ENCODE measurements at places on chromosomes 6 and 20. TPM values are rescaled to one million over a fixed set of nuclear protein-coding genes. Genes with fewer than 3 reads are reported as not detected.

GRCh38 chr20:4794846-4795245 is 73.1 kb downstream of the PRND start:
- no peak for ATAC-seq

DNA sequence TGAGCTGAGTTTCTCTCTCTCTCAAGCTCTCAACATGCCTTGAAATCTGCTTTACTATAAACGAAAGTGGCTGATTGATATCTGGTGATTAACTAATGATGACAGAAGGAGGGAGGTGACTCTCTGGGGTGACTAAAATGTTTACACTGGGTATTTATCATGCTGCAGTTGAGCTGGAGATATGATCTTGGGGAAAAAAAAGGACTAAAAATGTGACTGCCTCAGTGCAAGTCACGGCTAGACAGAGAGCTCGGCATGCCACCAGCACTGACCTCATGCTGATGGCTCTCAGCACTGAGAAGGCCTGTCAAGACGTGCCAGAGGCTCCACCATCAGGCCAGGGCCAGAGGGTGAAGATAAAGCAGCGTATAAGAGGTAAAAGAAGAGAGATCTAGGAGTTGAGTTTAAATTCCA is 103.1 kb upstream of the SPACA1 start:
- peak; percentile 78 for ATAC-seq

DNA sequence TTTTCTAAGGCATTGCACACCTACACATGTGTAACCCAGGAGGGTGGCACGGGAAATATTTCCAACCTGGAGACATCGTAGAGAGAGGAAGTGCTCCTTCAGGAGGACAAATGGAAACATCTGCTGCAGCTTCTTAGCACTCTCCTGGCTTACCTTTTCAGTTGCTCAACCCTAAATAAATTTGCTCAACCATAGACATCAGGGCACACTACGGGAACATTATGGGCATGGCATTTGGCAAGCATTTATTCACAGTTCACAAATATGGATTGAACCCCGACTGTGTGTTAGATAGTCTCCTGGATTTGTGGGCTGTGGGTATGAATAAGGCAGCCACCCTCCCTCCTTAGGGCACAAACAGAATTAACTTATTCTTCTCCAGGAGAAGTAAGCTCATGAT is 118.7 kb downstream of the SOX4 start:
- no peak for ATAC-seq

GRCh38 chr6:47187893-47188587 is 121.7 kb downstream of the TNFRSF21 start:
- ATAC-seq: no peak

Gene SMIM28
- total RNA-seq: not detected

Gene PNPLA1
- not detected for total RNA-seq

DNA sequence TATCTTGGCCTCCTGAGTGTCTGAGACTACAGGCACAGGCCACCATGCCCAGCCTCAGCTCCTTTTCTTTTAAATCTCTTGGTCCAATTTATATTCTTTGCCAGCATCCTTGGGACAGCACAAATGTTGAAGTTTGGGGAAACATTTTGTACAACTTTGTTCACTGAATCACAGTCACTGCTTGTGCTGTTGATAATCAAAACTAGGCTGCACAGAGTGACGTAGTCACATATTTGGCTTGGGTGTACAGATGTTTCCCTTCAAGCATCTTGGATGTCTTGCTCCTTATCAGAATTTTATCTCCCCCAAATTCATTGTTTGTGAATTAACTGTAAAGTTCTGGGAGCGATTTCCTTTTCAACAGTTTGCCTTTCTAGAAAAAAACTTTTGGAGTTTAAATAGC is 17.9 kb downstream of the CARMIL1 start:
- ATAC-seq: no peak

DNA sequence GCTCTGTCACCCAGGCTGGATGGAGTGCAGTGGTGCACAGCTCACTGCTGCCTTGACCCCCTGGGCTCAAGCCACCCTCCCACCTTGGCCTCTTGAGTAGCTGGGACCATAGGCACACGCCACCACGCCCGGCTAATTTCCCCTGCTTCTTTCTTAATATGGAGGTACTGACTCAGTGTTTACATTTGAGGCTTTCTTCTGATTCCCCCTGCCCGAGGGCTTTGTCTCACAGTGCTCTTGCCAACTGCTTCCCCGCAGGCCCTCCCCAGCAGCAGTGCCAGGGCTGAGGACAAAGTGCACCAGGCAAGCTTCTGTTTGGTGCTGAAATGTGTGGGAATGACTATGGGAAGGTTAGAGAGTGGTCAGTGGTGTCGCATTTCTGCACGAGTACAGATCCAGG is 34.8 kb downstream of the NR2E1 start:
- ATAC-seq: peak; percentile 78

Gene GSTA2
- total RNA-seq: not detected

GRCh38 chr6:135185483-135185882 is 4.4 kb downstream of the MYB start:
- ATAC-seq: no peak

DNA sequence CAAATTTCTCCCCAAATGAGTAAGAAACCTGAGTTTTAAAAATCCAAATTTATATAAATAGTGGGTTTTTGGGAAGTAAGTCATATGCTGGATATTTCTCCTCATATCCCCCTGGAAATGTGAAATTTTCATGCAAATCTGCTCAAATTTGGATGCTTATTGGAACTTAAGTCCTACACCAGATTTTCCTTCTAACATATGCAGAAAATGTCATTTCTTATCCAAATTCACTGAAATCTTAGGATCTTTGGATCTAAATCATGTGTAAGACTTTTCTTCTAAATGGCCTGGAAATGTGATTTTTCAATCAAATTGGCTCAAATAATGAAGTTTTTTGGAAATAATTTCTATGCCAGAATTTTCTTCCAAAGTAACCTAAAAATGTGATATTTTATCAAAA is 33.0 kb downstream of the ZNF133 start:
- no peak for ATAC-seq

Gene CD109
- 15.6 TPM for total RNA-seq

- ATAC-seq: no peak
These were observed 46.4 kb downstream of the CD109 start for GRCh38 chr6:73742433-73742832.

DNA sequence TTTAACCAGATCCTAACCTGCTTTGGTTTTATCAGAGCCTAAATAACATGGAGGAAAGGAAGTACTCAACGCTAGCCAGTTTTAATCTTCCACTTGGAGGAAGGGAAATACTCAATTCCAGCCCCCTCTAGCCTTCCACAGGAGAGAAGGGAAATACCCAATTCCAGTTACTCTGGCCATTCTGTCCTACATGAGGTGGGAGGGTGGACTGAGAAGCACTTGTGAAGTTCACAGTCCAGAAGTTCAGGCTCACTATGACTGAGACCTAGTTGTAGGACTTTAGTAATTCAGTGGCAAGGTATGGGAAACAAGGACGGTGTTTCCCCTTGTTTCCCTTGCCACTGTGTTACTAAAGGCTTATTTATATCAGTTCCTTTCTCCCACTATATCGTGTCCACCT is 672.0 kb downstream of the RFPL4B start:
- ATAC-seq: no peak

GRCh38 chr6:7142918-7143475 is 35.2 kb downstream of the RREB1 start:
- ATAC-seq: no peak

DNA sequence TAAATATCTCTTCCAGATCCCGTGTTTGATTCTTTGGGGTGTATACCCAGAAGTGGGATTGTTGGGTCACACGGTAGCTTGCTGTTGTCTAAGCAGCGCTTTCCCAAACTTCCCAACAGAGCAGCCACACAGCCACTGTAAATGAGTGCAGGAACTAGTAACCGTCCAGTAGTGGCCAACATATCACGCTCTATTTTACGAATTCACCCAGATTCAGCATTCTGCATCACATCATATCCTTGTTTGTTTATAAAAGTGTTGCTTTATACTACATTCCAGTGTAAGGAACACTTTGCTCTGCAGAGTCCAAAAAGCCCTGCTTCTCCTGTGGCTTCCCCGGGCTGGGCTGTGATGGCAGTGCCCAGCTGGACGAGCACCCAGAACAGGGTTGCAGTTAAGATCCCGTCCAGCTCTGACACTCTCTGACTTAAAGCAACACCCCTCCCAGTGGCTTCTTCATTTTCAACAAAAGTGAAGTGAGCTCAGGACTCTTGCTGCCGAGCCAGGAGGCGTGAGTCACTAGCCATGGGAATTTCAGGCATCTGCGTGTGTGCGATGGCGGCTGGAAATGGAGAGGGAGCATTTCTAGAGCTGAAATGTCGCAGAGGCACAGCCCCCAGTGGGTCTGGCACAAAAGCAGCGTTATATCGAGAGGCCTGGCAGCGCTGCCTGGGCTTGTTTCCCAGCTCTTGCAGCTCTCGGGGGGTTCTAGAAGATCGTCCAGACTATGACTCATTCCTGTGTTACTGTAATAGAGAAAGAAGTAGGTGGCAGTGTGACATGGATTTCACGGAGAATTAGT is 216.3 kb upstream of the ECI2 start:
- ATAC-seq: peak; percentile 85

DNA sequence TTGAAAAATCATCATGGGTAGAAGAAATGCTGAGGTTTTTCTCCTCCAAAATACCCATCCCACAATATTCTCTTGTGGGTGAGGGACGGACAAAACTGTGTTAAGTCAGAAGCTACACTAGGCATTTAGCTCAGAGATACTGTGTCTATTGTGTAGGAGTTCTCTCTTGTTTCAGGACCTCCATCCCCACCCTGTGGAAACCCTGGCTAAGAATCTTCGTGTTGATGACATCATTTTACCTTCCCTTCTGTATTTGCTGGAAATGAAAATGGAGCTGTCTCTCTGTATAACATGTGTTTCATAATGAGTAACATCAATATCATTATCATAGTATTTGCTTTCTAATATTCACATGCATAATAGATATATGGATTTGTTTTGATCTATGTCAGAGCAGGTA is 1193.0 kb upstream of the CITED2 start:
- peak; percentile 85 for ATAC-seq

DNA sequence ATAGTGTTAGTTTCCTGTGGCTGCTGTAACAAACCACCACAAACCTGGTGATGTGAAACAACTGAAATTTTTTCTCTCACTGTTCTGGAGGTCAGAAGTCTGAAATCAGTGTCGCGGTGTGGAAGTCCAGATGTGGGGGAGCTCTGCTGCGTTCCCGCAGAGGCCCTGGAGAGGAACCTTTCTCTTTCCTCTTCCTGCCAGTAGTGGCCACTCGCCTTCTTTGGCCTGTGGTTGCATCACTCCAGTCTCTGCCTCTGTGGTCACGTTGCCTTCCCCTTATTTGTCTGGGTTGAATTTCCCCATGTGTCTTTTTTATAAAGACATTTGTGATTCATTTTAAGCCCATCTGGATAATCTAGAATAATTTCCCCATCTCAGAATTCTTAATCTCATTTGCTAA is 295.5 kb upstream of the FLRT3 start:
- ATAC-seq: no peak

Gene HLA-DQB1
- 0.77 TPM for total RNA-seq

DNA sequence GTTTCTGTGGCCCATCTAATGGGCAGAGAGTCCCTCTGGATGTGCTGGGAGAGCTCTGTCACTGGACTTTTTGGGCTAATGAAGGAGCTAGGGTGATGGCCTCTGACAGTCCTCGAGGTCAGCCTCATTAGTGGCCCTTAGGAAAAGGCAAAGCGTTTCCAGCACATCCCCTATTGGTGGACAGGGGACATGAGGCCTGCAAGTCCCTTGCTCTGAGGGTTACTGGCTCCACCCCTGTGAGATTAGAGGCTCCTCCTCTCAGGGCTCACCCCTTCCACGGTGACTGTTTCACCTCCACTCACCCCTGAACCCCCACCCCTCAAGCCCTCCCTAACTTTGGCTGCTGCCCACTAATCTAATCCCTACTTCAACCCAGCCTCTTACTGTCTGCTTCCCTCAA is 12.8 kb upstream of the FANCE start:
- no peak for ATAC-seq

GRCh38 chr6:45388328-45388727 is 10.6 kb upstream of the SUPT3H start:
- ATAC-seq: no peak

DNA sequence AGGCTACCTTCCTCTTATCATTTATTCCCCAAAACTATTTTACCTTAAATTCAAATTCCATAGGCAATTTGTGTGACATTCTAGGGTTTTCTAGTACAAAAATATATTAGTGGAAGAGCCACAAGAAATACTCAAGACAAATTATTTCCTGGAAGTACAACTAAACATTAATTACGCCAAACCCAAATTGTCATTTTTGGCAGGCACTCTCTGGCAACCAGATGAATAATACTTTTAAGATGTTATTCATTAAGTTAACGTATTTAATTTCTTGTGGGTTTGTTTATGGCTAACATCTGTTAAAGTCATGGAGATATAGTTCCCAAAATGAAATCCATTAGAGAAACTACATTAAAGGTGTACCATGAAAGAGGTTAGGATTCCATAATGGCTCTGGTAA is 40.5 kb downstream of the HMGN3 start:
- no peak for ATAC-seq

GRCh38 chr20:43948455-43948854 is 33.8 kb downstream of the TOX2 start:
- peak; percentile 35 for ATAC-seq

Gene CFB
- 7.4 TPM for total RNA-seq

DNA sequence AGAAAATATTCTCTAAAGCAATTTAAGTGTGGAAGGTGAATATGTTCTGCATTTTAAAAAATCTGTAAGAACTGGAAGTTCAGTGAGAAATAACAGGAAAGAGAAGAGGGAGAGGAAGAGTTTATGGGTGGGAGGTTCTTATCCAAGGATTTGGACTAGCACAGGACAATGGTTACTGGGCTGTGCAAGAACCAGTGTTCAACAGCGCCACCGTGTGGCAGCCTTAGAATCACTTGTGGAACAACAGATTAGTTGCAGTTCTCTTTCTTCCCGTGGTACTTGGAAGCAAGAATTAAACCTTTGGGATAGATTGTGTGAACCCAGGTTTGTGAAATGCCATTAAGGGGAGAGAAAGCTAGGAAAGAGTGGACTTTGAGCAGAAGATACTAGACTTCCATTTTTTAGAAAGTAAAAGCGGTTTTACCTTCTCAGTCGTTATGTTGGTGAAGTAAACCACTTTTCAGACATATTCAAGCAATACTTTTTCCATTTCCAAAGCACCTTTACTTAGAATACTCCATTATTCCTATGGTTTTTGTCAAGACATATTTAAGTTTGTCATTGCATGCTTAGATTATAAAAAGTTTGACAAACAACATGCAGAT is 436.7 kb downstream of the RNF144B start:
- ATAC-seq: no peak

GRCh38 chr6:45450831-45451230 is 73.1 kb upstream of the SUPT3H start:
- ATAC-seq: no peak

GRCh38 chr6:116580198-116580597 is 8.9 kb downstream of the RWDD1 start:
- no peak for ATAC-seq

All from motor neuron (in vitro differentiated cells).